ENCODE measurements at places on chromosomes 6 and 20.

GRCh38 chr20:7248281-7249201, 481.1 kb downstream of the BMP2 start:
- no peak for DNase-seq

GRCh38 chr20:36936341-36936740, 15.2 kb downstream of the SAMHD1 start:
- no peak for DNase-seq

DNA sequence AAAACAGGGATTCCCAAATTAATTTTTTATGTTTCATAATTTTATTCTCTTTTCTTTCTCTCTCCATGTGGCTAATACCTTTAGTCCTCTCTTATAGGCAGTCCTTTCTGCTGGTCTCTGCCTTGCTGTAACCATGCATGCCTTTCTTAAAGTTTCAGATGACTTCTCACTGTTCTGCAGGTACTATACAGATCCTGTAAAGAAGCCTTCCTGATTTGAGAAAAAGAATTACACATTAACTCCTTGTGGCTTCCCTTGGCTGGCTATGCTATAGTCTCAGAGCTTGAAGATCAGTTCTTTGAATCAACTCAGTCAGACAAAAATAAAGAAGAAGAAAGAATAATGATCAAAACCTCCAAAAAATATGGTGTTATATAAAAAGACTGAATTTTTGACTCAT, 7.3 kb upstream of the GPR63 start:
- DNase-seq = no peak

- no peak for DNase-seq
Observed at GRCh38 chr6:110211753-110212152, 31.5 kb downstream of the CDC40 start.

DNA sequence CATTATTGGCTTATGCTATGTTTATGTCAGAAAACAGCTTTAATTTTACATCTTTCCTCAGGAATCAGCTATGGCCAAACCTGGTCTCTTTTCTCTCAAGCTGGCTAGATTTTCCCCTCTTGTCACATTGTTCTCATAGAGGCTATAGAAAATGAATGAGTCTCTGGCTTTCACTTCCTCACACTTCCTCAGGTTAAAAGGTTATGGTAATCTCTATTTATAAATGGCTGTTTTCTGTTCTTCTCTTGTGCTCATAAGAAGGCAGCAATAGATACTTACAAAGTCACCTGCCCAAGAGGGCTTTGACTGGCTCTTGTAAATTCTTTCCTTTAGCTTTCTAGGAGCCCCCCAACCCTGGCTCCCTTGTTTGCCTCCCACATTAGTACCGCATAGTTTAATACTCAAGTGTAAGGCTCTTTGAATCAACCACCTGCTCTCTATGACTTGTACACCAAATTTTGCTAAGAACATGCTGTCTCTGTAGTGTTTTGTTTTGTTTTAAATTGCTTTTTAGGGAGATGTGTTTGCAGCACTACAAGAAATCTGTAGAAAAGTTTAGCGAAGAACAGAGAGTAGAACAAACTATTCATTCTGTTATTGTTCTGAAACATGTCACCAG, 897.4 kb upstream of the CITED2 start:
- DNase-seq = no peak

DNA sequence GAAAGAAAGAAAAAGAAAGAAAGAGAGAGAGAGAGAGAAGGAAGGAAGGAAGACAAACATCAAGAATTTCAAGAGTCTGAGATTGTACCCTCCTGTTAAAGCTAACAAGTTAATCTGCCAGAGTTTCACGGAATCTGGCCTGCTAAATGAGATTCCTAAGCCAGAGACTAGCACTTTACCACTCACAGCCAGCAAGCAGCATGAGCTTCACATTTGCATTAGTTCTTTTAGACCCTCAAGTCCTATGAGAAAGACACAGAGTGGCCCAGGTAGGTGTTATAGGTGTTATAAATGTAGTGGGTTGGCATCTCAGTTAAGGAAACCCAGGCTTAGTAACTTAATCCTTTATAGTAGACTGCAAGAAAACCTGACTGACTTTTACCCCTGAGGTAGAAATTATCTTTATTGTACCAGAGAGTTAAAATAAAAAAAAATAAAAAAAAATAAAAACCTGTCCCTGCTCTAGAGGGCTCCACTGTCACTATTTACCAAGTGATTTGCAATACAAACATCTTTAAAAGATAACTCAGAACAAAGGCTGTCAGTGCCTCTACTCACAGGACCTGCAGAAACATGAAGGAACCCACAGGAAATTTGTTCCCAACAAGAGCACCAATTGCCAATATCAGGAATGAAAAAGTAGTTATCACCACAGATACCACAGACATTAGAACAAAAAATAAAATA, 9.7 kb upstream of the IBTK start:
- DNase-seq = peak; percentile 27

GRCh38 chr20:32189123-32189410, 18.5 kb downstream of the PLAGL2 start:
- DNase-seq = no peak

GRCh38 chr20:59455402-59456341, 148.7 kb upstream of the PHACTR3 start:
- peak; percentile 42 for DNase-seq

GRCh38 chr6:210104-210456, 82.2 kb upstream of the DUSP22 start:
- no peak for DNase-seq

GRCh38 chr20:63322933-63323273, 29.9 kb downstream of the COL20A1 start:
- DNase-seq = no peak

GRCh38 chr6:38755207-38755606, 40.1 kb downstream of the DNAH8 start:
- DNase-seq = no peak

DNA sequence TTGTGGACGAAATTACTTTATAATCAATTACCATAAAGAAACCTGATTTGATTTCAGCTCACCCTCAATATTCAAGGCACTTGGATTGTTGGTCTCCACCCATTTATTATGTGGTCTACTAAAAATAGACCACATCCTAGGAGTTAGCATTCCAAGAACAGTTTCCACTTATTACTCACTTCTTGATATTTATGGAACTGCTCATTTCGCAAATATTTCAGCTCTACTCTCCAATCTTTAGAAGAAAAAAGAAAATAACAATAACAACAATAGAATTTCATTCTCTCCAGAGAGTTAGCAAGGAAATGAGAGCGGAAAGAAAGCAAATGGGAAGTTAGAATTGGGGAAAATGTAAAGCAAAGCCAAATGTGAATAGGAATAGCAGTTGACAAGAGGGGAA, 26.2 kb upstream of the HDAC2 start:
- peak; percentile 94 for DNase-seq

DNA sequence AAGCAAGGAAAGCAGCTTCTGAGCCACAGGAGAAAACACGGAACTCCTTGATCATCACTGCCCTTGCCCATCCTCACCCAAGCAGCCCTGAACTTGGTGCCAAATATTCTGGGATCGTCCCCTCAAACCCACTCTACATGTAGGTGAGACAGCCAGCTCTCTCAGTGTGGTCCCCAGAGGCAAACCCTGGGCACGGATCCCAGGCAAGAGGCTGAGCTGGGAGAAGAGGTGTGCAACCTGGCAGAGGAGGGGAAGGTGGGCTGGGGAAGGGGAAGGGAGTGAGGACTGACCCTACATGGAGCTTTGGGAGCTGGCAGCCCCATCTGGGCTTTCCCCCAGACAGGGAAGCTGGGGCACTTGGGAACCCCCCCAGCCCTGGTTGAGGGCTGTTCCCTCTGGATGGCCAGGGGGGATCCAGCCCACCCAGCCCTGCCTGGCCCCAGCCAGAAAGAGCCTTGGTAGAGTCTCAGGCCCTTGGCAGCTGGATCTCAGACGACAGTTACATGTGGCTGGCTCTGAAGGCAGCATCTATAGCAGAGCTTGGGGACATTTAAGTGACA, 186.2 kb upstream of the CST7 start:
- DNase-seq = no peak

DNA sequence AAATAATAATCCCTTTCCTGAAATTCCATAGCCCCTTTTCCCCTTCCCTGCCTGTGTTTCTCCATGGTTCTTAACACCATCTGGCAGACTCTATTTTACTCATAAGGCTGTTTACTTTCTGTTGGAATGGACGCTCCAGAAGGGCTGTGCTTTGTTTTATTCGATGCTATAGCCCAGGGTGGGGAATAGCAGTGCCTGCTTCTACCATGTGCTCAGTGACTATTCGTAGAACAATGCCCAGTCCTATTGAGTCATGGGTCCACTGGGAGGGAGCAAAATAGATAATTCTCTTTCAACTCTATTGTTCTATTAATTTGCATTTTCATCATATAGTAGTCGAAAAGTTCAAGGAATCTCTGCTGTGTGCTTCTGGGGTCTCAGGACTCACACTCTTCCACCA, 565.1 kb downstream of the C6orf118 start:
- DNase-seq = no peak

DNA sequence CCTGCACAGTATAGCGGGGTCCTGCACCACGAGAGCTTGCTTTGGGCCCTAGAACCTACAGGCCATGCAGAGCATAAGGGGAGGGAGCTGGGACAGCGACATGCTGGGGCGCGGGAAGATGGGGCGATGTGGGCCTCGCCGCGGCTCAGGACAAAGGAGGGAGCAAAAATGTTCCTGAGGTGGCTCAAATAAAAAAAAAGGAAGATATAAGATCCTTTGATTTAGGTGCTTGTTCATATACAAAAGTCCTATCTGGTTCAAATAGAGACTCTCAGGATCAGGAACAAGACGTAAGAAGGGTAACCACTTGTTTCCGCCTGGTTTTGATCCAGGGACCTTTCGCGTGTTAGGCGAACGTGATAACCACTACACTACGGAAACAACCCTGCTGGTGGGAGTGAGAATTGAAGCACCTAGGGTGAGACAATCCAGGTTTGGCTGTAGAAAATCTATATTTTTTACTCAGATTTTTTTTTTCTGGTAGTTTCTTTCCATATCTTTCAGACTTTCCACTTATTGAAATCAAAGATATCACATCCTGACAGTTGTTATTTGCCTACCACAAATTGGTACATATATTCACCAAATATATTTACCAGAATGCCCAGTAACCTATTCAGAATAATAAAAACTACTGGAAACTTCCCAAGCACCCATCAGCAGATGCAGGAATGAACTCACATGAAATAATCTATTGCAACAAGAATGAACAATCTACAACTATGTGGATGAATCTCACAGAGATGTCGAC, 177.9 kb upstream of the ZNF184 start:
- peak; percentile 78 for DNase-seq

DNA sequence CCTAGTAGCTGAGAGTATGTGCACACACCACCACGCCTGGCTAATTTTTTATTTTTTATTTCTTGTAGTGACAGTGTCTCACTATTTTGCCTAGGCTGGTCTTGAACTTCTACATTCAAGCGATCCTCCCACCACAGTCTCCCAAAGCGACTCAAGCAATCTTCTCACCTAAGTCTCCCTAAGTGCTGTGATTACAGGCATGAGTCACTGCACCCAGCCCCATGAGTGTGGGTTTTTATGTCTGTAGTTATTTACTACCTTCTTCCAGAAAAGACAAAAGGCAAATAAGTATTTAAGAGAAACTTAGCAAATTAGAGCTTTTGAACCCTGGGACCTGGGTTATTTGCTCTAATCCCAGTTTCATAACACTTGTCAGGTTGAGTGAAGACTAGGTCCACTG, 92.3 kb upstream of the HCRTR2 start:
- no peak for DNase-seq

DNA sequence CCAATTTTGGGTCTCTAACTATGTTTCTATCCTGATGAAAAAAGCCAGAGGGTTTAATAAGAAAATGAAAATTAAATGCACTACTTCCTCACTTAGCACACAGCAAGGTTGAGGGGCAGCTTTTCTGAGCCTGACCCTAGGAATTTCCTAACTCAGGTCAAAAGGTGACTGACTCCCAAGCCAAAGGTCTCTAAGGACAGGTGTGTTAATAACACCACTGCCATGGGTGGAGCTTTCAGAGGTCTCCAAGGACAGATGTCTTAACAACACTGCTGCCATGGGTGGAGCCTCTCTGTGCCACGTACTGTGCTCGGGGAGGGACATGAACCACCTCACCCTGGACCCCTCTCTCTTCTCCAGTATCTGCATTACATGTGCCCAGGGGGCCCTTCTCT, 339.2 kb downstream of the PRKN start:
- no peak for DNase-seq

DNA sequence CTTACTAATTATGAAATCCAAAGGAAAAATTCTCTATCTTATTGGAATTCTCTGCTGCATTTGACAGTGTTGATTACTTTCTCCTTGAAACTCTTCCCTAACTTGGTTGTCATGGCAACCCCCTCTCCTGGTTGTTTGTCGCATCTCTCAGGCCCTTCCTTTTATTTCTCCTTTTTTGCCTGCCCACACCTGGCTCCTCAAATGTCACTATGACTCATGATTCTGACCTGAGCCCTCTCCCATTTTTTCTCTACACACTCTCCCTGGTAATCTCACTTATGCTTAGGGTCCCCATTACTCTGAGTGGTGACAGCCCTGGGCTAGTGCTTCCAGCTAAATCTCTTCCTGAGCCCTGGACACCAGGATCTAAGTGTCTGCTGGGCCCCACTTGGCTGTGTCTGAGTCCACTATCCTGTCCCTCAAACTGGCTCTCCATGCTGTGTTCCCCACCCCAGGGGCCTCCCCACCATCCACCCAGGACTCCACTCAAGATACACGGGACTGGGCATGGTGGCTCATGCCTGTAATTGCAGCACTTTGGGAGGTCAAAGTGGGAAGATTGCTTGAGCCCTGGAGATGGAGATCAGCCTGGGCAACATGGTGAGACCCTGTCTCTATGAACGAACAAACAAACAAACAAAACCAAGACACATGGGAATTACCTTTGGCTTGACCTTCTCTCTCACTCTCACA, 16.5 kb upstream of the NNAT start:
- DNase-seq = no peak

DNA sequence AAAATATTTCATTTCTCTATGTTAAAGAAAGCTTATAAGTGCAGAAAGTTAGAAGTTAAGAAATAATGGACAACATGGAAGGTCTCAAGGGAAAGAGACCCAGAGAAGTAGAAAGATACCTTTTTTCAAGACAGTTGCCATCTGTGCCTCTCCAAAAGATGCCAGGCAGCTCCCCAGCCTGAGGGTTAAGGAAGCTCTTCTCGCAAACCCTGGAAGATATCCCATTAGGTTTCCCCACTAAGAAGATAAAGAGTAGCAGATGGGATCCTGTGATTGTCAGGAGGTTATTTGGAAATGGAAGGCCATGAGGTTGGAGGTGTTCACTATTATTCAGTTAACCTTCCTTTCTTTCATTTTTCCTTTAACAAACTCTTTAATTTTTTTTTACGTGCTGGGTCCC, 110.1 kb upstream of the SIM1 start:
- no peak for DNase-seq

- DNase-seq = no peak
Observed at GRCh38 chr20:45611054-45611453, 18.5 kb upstream of the WFDC10A start.

- DNase-seq = no peak
Observed at GRCh38 chr6:25233226-25233625, 45.9 kb upstream of the CARMIL1 start.

- DNase-seq = no peak
Observed at GRCh38 chr6:88869263-88870020, 94.0 kb downstream of the RNGTT start.

- no peak for DNase-seq
Observed at GRCh38 chr20:53887973-53888372, 182.4 kb downstream of the BCAS1 start.

Measured in SW 1271 (cell line).